ENCODE measurements at places on chromosomes 4 and X.

DNA sequence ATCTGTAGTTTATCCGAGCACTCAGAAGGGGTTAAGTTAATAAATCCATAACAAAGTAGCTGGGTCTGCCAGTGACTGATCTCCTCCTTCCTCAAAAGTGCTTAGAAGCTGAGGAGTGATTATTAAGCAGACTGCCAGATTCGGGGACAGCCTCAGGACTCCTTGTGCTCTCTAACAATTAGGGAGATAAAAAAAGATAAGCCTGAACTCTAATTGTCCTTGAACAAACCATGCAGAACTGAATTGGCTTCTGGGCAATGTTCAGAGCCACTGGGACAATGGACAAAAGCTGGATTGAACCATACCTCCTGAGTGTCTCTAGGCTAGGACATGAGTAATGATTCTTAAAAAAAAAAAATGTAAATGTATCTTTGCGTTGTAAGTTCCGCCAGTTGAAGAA is 22.7 kb upstream of the GRPR start:
- DNase-seq, result no peak

- no peak for DNase-seq
Observed at GRCh38 chrX:153878345-153878744, 7.6 kb downstream of the L1CAM start.

DNA sequence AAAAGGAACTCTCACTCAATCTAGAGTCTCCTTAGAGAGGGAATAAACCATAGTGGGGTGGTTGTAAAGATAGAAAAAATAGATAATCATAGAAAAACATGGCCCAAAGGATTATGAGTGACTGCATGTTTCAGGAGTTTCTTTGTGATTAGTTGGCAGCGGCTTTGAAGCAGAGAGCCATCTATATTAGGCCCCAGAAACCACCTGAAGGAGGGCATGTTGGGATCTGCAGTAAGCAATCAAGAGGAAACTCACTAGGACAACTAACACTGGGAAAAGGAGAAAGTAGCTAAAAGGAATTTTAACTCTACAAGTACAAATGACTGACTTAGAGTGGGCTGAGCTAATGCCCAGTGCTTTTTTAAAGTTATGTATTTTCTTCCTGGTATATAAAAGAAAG is 269.2 kb upstream of the NRK start:
- no peak for DNase-seq

GRCh38 chr4:178856139-178856800 is 1414.0 kb upstream of the AGA start:
- DNase-seq, result no peak

DNA sequence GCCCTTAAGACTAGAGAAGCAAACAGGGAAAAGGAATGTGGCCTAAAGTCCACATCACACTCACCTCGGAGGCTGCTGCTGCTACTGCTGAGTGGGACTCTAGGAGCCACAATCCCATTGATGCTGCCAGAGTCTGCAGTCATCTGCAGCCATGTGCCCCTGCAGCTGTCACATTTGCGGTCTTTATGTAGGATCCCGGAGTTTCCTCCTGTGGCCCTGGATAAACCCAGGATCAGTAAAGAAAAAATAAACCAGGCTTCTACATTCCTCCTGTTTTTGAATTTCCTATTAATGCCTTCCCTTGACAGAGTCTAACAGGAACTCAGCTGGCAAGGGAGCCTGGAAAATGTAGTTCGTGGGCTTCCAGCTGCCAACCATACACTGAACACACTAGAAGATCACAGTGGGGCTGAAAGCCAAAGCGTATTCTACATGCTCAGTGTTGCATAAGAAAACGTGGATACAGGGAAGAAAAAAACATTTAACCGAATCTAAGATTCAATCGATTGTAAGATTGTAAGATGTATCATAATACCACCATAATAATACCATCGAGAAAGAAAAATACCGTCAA is 10.3 kb upstream of the PHEX start:
- no peak for DNase-seq

DNA sequence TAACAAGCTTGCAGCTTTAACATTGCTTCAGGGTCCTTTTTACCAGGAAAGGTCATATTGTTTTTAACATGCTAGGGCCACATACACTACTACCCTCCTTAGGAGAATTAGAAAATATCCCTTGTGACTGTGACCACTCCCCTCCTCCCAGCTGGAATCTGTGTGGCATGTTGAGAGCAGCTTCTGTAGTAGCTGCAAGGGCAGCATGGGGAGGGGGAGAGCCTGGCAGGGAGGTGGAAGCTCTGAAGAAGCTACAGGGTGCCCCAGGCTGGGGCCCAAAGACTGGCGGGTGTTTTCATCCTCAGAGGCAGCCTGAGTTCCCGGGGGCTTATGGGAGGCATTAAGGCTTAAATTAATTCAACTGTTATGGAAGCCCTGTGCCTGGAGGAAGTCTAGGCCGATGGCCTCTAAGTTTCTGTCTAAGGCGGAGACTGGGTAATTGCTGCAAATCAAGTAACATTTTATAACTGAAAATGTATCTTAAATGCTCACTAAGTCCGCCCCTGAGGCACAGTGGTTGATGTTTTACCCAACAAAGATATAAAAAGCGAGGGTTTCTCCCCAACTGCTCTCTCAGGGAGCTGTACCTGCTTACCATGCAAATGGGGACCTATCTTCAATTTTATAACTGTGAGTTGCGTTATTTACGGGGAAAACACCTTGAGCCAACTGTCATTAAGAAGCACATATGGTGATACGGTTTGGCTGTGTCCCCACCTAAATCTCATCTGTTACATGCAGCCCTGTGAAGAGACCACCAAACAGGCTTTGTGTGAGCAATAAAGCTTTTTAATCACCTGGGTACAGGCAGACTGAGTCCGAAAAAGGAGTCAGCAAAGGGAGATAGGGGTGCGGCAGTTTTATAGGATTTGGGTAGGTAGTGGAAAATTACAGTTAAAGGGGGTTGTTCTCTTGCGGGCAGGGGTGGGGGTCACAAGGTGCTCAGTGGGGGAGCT is 37.4 kb upstream of the STS start:
- DNase-seq, result peak; percentile 6

- no peak for DNase-seq
Observed at GRCh38 chr4:143202824-143203223, 18.1 kb downstream of the USP38 start.

DNA sequence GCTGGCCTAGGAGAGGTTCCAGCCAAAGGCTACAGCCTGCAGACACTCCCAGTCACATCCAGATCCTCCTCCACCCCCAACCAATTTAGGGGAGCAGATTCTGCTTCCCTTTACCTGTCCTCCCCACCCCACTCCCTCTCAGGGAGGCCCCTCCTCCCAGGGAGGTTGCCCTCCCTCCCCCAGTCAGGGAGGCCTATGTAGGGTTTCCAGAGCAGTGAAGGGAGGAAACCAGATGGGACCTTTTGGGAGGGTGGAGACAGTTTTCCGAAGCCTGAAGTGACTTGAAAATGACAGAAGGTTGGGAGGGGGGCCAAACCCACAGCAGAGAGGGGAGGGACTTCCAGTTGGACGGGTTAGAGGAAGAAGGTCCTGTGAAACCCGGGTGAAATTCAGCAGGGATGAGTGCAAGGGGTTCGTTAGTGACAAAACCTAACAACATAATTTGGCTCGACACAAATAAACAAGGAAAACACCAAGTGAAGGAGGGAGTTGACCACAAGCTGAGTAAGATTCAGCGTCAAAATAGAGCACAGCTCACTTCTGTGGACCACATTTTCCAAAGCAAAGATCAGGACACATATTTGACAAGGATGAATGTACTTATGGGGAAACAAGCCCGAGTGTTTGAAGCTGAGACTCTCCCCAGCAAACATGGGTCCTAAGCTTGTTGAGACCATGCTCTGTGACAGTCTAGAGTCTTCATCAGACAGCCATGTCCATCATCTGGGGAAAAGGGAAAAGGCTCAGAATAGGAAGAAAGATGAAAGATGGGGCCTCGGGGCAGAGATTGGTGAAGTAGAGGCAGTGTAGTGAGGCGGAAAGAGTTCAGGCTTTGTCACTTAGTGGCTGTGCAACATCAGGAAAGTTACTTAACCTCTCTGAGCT is 46.4 kb downstream of the PRPS1 start:
- peak; percentile 51 for DNase-seq

- peak; percentile 54 for DNase-seq
Observed at GRCh38 chrX:118727686-118728339, 407 bp downstream of the IL13RA1 start.

DNA sequence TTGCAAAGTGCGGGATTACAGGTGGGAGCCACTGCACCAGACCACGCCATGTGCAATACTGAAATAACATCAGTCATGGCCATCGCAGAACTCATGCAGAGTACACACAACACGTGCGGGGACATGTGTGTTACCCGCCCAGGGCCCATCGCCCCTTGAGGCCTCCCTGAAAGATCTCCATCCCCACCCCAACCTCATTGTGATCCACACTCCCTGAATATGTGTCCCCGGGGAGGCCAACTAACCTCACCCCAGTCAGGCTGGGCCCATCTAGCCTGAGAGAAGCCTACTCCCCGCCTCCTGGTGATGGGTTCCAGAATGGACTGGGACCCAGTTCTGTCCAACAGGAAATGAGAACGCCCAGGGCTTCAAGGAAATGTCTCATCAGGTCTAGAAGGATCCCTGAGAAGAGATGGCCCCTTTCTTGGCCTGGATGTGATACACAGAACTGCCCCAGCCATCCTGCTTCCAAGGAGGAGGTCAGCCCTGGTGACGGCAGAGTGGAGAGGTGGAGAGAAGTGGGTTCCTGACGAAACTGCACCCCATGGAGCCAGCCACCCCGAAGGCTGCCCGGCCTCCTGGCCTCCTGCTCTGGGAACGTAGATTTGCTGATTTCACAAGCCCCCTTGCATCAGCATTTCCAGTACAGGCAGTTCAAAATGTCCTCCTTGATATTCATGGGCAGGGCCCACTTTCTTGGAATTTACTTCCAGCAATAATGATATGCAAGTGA is 22.5 kb upstream of the CLDN24 start:
- DNase-seq, result no peak

- DNase-seq, result no peak
Observed at GRCh38 chr4:78962597-78963115, 23.4 kb upstream of the PAQR3 start.

DNA sequence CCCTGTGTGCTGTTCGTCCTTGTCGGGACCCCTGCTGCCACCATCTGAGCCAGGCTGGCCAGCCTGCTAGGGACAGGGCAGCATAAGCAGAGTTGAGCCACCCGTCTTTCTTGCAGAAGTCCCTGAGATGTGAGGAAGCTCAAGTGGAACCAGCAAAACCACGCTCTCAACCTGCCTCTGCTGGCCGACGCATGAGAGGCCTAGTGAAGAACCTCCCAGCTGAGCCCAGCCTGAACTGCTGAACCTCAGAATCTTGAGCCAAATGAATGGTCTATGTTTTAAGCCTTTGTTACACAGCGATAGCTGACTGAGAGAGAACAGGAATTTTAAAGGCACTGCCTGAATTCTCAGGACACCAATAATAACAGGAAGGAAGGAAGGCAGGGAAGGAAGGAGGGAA is 98.9 kb upstream of the ADRA2C start:
- no peak for DNase-seq

- peak; percentile 17 for DNase-seq
Observed at GRCh38 chr4:23455456-23456158, 434.2 kb downstream of the PPARGC1A start.

- no peak for DNase-seq
Observed at GRCh38 chr4:87052615-87053014, 117.8 kb downstream of the AFF1 start.

GRCh38 chr4:27081675-27082586 is 221.3 kb downstream of the STIM2 start:
- no peak for DNase-seq

DNA sequence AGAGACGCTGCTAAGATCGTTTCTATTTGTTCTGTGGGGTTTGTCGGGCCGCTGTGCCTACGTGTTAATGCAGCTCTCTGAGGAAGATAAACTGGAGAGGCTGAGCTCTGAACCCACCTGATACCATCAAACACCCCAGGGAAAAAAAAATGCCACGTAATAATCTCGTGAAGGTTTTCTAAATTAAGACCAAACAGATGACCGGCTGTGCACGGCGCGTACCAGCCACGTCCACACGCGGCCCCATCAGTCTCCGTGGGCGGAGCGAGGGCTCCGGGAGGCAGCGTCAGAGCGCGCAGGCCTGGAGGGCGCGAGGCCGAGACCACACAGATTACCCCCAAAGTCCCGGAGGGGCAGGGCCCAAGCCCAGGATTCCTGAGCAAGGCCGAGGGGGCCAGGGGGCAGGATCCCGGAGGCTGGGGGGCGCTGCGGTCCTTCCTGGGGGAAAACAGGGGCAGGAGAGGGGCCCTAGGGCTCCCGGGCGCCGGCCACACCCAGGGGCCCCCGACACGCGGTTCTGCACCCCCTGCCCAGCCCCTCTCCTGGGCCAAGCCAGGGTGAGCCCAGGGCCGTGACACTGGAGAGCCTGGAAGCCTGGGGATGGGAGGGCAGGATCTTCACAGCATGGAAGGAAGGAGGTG is 91.9 kb downstream of the FAM53A start:
- DNase-seq, result no peak

DNA sequence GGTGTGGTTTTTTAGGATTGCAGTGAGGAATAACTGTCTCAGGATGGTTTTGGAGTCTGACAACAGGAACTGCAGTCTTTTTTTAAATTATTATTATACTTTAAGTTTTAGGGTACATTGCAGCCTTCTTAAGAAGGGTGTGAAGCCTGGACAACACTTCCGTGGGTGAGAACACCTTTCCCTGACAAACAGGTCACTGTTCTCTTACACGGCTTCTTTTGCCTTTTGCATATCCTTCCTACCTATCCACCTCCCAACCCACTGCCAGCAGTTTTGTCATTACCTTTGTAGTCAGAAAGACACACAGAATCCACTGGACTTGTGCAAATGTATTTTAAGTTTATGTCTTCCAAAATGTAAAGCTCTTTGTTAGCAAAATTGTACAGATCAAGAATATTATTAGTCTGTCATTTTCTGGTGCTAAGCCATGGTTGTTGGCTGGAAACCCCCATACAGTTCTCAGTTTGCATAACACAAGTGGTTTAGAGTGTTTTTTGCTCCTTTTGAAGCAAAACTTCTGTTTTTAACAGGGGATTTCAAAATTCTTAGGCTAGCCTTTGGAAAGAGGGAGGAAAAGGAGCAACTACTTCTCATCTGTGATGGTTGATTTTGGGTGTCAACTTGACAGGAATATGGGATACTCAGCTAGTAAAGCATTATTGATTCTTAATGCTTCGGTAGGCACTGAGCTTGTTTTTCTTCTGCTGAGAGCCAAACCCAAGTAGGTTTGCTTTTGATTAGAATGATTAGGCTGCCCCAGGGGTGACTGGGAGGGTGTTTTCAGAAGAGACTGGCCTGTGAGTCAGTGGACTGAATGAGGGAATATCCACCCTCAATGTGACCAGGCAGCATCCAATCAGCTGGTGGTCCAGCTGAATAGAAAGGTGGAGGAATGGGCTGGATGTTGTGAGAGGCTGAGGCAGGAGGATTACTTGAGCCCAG is 29.4 kb upstream of the KLHL2 start:
- DNase-seq, result peak; percentile 8

DNA sequence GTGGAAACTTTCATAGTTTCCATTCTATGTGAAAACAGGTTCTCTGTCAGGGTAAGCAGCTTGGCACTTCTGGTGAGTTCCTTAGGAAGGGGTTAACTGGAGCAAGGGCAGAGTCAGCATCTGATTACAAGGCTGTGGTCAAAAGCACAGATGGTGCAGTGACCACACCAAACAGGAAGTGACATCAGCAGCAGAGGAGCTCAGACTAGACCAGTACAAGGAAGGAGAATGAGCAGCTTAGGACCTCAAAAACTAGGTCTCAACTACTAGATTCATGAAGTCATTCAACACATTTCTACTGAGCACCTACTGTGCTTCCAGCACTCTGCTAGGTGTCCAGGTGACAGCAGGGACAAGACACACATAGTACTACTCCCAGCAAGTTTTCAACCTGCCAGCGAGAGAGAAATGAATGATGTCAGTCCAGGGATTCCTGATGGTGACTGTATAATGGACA is 130.2 kb downstream of the AMELX start:
- no peak for DNase-seq

- peak; percentile 82 for DNase-seq
Observed at GRCh38 chr4:176448761-176449160, 129.0 kb downstream of the SPCS3 start.

Measured in thyroid gland (tissue), 4 donors.